Kidney capillary endothelial cell (primary cell): ENCODE measurements at places on chromosomes 3 and 15.

DNA sequence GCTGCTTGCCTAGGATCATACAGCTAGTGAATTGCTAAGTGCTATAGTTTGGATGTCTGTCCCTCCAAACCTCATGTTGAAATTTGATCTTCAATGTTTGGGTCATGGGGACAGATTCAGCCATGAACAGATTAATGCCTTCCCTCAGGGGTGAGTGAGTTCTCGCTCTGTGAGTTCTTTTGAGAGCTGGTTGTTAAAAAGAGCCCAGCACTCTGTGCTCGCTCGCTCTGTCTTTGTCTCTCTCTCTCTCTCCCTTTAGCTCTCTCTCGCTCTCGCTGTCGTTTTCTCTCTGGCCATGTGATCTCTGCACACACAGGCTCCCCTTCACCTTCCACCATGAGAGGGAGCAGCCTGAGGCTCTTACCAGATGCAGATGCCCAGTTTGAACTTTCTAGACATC lies 14.9 kb downstream of the TRH start:
- no peak for DNase-seq

GRCh38 chr3:143750841-143751240 lies 97.4 kb downstream of the SLC9A9 start:
- no peak for DNase-seq

- DNase-seq = no peak
Observed at GRCh38 chr3:89679686-89680085, 572.3 kb downstream of the EPHA3 start.

GRCh38 chr15:81433462-81433861 lies 59.4 kb upstream of the TMC3 start:
- no peak for DNase-seq

- DNase-seq = peak; percentile 31
Observed at GRCh38 chr15:72179950-72180581, 17.5 kb downstream of the GRAMD2A start.

- no peak for DNase-seq
Observed at GRCh38 chr3:177378168-177378567, 180.9 kb upstream of the TBL1XR1 start.

- no peak for DNase-seq
Observed at GRCh38 chr3:127518456-127519081, 72.0 kb downstream of the TPRA1 start.

GRCh38 chr15:42239528-42240182 lies 31.6 kb upstream of the VPS39 start:
- DNase-seq = no peak

- DNase-seq = no peak
Observed at GRCh38 chr3:2655229-2655701, 454.9 kb downstream of the IL5RA start.

DNA sequence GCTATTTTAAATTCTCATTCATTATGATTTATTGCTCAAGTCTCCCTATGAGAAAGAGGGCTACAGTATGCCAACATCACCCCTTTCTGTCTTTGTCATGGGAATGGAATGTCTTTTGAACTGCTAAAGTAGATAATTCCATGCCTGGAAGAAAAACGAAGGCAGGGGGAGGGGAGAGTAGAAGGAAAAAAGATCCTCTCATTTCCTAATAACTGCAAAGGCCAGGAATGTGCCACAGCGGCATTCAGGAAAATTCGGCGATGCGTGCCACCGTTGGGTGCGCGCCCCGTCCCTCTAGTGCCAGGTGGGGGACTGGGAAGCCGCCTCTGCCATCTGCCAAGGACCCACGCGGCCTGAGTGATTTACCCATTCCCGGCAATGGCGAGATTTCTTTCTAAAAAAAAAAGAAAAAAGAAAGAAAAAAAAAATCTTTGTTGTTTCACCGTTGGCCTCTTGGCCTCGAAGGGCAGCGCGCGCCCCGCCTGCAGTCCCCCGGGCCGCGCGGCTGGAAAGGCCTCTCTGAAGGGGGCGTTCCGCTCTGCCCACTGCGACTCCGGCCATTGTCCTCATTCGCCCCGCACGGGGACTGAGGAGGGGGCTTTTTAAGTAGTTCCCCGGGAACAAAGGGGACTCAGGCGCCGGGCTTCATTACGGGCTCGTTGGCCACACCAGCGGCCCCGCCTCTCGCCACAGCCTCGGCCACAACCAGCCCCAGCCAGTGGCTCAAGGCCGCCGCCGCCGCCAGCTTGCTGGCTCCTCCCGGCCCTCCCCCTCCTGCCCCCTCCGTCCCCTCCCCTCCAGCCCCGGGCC lies 54.5 kb downstream of the CPN2 start:
- DNase-seq = peak; percentile 65

DNA sequence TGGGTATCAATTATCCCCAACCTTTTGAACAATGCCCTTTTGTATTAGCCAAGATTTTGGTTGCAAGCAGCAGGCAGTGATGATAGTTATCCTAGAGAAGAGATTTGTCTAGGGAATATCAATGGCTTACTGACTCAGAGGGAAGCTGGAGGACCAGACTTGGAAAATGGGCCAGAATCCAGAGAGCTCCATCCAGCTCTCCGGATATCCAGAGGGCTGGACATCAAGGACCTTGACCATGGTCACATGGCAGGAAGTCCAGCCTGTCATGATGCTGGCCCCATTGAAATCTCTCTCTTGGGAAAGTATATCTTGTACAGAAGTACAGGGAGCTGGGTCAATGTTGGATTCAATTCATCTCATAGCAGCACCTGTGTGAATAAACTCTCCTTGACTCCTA lies 148.5 kb upstream of the PDZRN3 start:
- DNase-seq = no peak

DNA sequence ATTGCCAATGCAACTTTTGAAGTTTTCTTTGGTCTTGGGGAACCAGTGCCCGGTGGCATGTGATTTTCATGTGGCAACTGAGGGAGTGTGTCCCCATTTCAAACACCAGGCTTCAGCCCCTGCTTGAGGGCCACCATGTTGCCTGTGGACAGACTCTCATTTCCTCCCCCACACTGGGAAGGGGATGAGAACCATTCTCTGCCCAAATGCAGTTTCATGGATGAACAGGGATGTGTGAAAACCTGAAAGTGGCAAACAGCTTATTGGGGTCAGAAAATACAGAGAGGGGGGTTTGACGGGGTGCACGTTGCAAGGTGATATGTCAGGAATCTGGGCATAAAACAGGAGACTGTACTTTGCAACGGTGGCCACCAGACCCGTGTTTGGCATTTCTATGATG lies 6.3 kb downstream of the FAM107A start:
- no peak for DNase-seq

GRCh38 chr3:28575746-28576613 lies 227.4 kb upstream of the AZI2 start:
- DNase-seq = peak; percentile 21

GRCh38 chr3:14210843-14211594 lies 32.4 kb downstream of the LSM3 start:
- DNase-seq = no peak

DNA sequence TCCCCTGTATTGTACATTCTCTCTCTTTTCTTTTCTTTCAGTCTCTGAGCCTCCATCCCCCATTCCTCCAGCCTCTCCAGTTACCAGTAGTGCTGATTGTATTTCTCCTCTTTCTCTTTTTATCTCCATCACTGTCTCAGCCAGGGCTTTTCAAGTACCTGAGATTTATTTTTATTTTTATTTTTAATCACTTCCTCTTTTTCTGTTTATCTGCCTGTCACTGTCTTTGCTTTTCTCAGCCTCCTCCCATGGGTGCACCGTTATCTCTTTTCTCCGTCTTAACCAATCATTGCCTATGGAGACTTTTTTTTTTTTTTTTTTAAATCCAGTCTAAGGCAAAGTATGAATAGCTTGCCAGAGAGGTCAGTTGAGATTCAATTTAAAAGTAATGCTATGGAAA lies 359.3 kb downstream of the GAP43 start:
- DNase-seq = no peak

DNA sequence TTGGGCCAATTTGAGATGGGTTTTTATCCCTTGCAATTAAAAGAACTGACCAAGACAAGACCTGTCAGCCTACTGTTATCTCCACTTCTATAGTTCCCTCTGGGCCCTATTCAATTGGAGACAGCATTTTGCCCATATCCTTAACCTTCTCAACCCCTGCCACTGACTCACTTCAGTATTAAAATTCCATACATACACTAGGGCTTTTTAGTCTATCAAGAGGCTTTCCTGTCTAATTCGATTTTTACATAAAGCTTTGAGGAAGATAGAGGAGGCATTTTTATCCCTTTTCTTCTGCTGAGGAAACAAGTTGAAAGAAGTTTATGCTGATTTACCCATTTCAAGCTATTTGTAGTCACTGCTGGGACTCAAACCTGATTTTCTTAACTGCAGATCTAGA lies 51.1 kb downstream of the GTF2E1 start:
- DNase-seq = peak; percentile 33

- DNase-seq = peak; percentile 98
Observed at GRCh38 chr3:124878561-124879336, 8.4 kb downstream of the ITGB5 start.

- no peak for DNase-seq
Observed at GRCh38 chr15:65201918-65202317, 9.4 kb downstream of the CILP start.

GRCh38 chr15:35117543-35118265 lies 32.6 kb upstream of the NANOGP8 start:
- DNase-seq = no peak

DNA sequence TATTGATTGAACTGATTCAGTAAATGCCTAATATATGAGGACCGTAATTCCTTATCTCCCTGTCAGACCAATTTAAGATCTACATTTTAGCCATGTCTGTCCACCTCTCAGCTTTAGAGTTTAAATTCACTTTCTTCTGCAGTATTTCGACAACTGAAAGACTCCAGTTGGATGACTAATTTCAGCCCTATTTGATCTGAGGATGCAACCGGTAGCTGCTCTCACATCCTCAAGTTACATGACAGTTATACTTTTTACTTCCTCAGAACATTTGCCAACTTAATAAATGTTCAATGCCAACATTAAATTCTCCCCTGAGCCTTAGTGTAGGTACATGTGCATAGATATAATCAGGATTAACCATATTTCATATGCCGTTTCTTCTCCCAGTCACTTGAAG lies 2.5 kb upstream of the HHLA2 start:
- no peak for DNase-seq

DNA sequence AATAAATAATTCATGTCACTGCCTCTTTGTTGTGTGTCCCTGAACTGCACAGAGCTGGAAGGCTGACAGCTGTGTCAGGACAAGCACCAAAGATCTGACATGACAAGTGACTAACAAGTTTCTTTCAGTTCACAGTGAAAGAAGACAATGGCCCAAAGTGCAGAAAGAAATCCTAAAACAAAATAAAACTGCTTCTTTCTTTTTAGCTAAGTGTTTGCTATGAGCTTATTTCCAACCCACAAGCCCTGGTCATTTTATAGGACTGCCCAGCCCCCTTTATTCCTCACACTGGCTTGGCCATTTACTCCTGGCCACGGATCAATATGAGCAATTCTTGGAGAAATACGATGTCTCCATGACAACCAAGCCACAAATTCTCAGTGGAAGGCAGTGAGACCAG lies 238.5 kb downstream of the WDR72 start:
- DNase-seq = no peak

DNA sequence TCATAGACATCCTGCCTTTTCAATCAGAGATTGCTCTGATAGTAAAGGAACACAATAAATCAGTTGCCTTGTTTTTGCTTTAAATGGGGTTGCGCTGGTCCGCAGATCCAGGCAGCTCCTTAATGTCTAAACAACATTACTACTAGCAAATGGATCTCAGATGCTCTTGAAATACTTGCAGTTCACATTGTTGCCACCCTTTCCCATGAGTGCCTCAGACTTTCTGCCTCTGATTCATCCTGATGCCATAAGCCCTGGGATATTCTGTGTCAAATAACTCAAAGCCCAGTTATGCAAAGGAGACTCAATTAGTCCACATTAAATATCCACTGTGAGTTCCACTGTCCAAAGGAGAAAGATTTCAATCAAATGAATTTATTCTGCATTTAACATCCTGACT lies 196.7 kb downstream of the PLCH1 start:
- DNase-seq = no peak

DNA sequence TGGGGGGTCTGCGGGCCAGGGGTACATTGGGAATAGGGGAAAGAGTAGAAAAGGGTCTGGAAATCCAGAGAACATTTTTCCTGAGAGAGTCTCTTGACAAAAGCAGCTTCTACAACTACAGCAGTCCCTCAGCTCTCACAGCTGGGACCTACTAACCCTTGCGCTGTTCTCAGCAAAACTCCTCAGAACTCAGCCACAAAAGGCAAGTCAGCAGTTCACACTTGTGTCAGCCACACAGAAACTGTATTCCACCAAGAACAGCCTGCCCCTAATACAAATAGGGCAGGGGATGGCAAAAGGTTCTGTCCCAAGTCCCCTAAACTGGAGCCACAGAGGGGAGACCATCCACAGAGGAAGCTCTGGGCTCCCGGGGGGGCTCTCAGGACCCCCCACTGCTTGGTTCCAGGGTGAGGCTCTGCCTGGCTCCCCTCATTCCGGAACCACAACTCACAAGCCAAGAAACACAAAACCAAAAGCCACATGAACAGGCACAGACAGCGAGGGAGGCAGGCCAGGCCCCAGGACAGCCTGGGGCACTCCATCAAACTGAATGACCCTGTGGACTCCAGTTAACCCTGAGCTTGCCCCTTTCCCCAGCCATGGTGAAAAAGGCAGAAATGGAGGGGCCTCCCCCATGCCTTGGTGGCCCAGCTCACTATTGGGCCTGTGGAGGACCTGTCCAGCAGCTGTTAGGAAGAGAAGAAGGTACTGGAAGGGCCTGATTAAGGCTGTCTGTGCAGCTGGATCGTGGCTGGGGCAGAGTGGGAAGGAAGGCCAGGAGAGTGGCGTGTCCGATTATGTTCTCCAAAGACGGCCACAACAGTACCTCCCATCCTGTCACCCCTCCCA lies 162.0 kb downstream of the CHSY1 start:
- DNase-seq = no peak

GRCh38 chr3:53819163-53819868 lies 26.9 kb downstream of the CHDH start:
- DNase-seq = no peak

- DNase-seq = no peak
Observed at GRCh38 chr15:65089206-65089824, 12.8 kb downstream of the KBTBD13 start.

DNA sequence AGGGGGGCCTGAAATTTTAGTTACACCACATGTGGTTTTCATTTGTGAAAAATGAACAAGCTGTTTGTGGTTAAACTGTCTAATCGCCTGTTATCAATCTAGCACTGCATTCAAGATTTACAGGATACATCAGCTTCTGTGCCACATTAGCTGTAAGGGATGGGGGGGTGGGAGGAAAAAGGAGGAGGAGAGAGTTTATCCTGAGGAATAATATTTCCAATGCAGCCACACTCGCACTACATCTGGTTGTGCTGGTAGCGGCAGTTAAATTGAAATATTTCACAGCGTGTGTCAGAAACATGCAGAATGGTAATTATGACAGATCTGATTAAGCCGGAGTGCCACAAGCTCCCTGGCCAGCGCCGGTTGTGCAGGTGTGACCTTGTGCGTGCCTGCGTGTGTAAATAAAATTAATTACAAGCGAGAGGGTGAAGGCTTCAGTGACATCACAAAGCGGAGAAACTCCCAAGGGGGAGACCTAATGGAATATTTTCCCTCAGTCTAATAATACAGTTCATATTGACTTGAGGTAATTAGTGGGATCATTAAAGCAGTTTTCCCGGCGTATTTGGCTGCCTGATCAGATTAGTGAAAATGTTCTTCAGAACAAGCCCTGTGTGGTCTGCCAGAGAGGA lies 55.5 kb downstream of the SATB1 start:
- DNase-seq = no peak

GRCh38 chr15:72796210-72796514 lies 12.6 kb upstream of the ADPGK start:
- no peak for DNase-seq

GRCh38 chr3:150755902-150756301 lies 7.1 kb downstream of the SIAH2 start:
- DNase-seq = no peak
